ENCODE measurements at places on chromosomes 2 and 18.
A peak's percentile ranks its signal among the peaks of the same experiment; 100 is the strongest.

- DNase-seq: no peak
Observed at GRCh38 chr2:118761771-118762170, 85.7 kb downstream of the EN1 start.

- DNase-seq: no peak
Observed at GRCh38 chr2:240905176-240905781, 857 bp upstream of the CROCC2 start.

DNA sequence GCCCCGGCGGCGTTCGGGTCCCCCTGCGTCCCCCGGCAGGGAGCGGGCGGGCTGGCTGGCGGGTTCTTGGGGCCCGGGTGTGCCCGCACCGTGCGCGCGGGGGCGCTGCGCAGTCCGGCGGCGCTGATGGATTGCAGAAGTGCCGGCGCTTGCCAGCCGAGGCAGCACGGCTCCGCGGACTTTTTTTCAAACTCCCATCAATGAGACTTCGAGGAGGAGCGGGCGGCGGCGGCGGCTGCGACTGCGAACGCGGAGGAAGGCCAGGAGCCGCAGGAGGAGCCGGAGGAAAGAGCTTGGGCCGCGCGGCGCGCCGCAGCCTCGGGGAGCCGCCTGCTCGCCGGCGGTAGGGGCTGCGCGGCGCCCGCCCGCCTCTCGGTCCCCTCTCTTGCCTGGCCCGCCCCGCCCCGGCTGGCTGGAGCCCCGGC, at the start of gene GLI2:
Gene GLI2, plus strand, starts transcription at position 123 of the 425 bp plus-strand sequence. CDS start 61,453 bp downstream, outside the sequence.
- DNase-seq: peak; percentile 71

- DNase-seq: no peak
Observed at GRCh38 chr2:29012211-29012681, 31.1 kb downstream of the TOGARAM2 start.

- DNase-seq: no peak
Observed at GRCh38 chr2:27742571-27742970, 28.9 kb upstream of the MRPL33 start.

GRCh38 chr2:163732727-163733126, 3.1 kb downstream of the FIGN start:
- DNase-seq: no peak

DNA sequence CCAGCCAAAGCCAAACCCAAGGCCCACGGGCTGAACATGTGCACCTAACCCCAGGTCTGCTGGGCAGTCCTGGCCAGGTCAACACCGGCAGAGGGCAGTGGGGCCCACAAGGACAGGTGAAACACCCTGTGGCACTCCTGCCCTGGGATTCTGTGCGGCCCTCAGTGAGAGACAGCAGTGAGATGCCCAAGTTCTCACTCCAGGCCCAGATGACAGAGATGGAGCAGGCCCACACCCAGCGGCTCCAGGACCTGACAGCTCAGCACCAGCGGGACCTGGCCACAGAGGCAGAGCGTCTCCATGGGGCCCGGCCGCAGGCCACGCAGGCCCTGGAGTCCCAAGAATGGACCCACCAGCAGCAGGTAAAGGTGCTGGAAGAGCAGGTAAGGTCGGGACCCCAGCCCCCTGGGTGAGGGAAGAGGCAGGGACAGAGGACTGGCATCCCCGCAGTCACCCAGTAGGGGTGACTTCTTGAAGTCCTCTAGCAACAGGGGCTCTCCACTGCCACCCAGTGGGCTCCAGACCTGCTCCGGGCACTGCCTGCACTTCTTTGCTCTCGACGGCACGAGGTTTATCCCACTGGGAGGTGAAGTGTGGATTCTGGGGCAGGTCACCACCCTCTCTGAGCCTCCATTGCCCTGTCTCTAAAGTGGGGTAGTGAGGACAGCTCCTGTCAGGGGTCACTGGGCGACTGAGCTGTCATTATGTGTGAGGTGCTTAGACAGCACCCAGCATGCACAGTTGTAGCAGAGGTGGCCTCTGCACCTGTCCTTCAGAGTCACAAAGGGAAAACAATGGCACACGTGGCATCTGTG, 8.8 kb upstream of the SNED1 start:
- DNase-seq: no peak

- no peak for DNase-seq
Observed at GRCh38 chr18:78980777-78981380, 1.3 kb downstream of the SALL3 start.

DNA sequence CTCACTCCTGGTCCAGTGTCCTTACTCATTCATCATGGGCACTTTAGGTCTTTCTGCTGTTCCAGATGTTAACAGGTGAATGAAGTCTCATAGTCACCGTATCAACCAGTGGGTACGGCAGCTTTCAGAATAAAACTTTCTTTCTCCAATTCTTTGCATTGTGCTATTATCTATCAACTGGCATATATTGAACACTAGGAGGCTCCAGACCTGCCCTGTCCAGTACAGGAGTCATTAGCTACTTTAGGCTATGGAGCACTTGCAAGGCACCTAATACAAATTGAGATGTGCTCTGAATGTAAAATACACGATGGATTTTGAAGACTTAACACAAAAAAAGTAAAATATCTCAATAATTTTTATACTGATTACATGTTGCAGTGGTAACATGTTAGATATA, 43.2 kb upstream of the NEB start:
- DNase-seq: no peak

DNA sequence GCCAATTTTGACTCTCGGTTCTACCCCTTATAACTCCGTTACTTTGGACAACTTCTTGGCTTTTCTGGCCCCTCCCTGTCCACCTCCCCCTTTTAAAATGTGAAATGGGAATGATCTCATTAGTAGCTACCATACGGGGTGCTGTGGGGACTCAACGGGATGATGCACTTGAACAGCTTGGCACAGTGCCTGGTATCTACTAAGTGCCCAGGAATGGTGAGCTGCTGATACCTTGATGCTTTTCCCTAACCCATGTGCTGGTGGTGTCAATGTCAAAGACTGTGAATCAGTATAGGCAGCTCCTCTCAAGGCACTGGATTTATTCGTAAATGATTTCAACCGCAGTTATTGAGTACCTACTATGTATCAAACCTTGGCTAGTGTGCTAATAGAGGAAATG, 204.2 kb downstream of the LOXHD1 start:
- peak; percentile 68 for DNase-seq

DNA sequence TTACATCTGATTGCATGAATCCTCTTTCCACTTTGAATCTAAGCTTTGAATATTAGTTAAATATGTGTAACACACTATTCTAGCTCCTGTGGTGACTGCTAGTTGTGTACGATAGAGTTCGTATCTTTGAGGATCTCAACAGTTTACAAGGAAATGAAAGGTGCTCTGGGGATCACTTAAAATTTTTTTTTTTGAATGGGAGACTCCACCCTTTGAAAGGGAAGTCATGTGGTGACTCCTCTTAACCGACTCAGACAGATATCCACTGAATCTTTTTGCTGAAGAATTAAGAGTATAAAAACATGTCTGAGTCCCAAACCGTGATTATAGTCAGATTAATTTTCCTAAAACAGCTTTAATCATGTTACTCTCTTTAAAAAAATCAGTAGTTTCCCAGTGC, 4.0 kb downstream of the CLIP4 start:
- peak; percentile 29 for DNase-seq

- no peak for DNase-seq
Observed at GRCh38 chr2:223034221-223034975, 17.6 kb upstream of the KCNE4 start.
